ENCODE measurements at places on chromosomes 3 and 15.
A peak's percentile ranks its signal among the peaks of the same experiment; 100 is the strongest.

- no peak for DNase-seq
Measured at GRCh38 chr15:95712785-95713184, 617.7 kb upstream of the NR2F2 start.

GRCh38 chr3:56157693-56158362 lies 310.4 kb downstream of the ERC2 start:
- no peak for DNase-seq

- no peak for DNase-seq
Measured at GRCh38 chr3:156400062-156400461, 154.9 kb downstream of the SSR3 start.

GRCh38 chr15:74451322-74451721 lies 9.6 kb downstream of the UBL7 start:
- no peak for DNase-seq

DNA sequence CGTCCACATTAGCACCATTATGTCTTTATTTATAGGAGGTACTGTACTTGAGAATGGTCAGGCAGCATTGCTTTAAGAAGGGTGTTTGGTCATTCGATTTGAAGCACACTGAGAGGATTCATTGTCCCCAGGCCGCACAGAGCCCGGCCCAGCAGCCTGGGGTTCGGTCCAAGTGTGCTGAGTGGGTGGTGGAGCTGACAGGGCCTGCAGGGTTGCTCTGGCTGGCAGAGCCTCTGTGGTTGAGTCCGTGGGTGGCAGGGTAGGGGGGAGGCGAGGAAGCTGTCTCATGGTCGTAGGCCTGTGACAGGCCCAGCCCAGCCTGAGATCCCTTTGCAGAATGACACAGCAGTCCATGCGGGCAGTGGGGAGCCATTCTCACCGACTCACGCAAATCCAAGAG lies 227.7 kb upstream of the TOPAZ1 start:
- no peak for DNase-seq

DNA sequence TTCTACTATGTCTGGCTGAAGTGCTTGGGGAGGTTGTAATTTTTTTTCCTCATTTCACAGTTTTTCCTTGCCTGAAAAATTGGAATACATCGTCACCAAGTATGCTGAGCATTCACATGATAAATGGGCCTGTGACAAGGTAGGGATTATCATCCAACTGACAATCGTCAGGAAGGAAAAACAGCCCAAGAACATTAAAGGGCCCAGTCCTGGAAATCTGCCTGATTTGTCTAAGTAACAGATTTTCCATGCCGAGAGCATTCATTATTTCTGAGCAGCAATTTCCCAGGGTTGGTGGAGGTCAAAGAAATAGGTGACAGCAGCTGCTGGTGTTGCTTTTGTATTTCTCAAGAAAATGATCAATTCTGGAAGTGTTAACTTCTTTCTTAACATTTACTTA lies 226.0 kb upstream of the CHRM5 start:
- no peak for DNase-seq

DNA sequence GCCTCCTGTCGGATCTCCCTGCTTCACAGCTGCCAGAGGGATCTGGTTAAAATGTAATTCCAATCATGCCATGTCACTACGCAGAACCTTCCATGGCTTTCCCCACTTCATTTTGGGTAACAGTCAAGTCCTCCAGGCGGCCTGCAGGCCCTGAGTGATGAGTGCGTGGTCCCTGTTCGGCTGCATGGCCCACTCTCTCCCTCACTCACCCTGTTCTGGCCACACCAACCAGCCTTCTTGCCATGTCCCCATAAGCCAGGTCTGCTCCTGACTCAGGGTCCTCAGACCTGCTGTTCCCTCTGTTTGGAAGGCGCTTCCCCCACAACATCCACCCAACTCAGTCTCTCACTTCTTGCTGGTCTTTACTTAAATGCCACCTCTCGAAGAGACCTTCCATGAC lies 41.6 kb upstream of the LINGO1 start:
- no peak for DNase-seq

- DNase-seq, result no peak
Measured at GRCh38 chr15:45138814-45139765, 9.3 kb downstream of the DUOX1 start.

GRCh38 chr15:75107908-75108838 lies 84.8 kb downstream of the PPCDC start:
- no peak for DNase-seq

- no peak for DNase-seq
Measured at GRCh38 chr15:47786371-47786770, 69.1 kb downstream of the SEMA6D start.

DNA sequence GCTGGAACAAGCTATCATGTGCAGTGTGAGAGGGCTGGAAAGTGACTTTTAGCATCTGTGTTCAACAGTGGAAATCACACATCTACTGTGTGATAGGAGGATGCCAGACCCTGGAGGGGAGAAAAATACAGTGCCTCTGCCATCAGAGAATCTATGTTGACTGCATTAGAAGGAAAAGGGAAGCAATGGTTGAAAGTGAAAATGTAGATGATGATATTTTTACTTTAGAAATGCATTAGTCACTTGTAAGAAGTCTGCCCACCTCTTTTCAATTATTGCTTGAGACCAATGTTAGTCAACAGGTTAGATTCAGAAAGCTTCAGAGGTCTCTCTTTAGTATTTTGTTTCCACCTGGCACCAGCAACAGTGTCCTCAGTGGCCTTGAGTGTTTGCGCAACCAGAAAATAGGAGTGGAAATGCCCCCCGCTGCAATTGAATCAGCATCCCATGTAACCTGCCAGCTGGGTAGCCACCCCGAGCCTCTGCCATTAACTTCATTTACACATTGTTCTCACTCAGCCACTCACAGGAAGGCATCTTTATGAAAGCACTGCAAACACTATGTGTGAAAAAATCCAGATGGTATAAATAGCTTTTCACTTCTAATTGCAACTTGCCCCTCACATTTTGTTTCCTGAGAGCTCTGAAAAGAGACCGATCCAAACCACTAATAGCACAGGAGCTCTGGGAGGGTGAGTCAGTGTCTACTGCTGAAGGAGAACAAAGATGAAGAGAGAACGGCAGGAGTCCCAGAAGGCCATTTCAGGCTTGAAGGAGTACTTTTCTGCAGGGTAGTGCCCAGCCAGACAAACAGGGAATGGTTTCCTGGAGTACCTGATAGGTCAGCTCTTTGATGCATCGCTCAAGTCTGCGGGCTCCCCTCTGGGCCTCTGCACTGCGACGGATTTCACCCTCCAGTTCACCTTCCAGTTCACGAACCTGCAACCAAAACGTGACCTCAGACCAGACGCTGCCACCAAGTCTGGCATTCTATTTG lies 92.1 kb downstream of the HHLA2 start:
- DNase-seq, result no peak

DNA sequence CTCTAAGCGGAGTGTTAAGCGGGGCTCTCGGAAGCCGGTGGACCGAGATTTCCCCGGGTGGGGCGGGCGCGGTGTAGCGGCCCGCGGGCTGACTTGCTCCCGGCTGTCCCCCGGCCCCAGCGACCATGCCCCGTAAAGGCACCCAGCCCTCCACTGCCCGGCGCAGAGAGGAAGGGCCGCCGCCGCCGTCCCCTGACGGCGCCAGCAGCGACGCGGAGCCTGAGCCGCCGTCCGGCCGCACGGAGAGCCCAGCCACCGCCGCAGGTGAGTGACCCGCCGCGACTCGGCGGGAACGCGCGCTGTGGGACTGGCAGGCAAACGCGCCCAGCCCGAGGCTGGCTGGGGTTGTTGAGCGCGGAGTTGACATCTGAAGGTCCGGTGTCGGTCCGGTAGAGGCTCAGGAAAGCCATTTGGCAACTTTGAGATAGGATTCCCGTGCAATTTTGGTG lies 1.3 kb downstream of the SMC4 start:
- no peak for DNase-seq

GRCh38 chr3:188853856-188854771 lies 317.7 kb upstream of the TPRG1 start:
- no peak for DNase-seq

DNA sequence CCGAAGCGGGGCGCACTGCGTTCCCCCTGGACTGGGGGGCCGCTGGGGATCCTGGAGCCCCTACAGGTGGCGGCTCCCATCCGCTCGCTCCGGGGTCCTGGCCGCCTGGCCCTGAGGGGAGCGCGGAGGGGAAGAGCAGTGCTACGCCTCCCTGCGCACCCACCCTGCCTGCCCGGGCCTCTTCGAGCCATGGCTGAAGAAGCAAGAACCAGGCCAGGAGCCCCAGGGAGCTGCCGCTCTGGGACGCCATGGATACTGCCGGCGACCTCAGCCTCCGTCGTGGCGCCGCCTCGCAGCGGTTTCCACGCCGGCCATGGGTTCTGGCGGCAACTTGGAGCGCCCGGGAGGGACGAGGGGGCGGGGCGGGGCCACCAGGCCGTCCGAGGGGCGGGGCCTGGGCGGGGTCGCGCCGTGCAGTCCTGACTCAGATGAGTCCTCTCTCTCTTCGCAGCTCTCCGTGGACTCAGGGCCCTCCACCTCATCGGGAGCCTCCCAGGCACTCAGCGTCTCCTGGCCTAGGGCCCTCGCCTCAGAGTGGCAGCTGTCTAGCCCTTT lies 50.9 kb downstream of the MYL3 start:
- peak; percentile 67 for DNase-seq

DNA sequence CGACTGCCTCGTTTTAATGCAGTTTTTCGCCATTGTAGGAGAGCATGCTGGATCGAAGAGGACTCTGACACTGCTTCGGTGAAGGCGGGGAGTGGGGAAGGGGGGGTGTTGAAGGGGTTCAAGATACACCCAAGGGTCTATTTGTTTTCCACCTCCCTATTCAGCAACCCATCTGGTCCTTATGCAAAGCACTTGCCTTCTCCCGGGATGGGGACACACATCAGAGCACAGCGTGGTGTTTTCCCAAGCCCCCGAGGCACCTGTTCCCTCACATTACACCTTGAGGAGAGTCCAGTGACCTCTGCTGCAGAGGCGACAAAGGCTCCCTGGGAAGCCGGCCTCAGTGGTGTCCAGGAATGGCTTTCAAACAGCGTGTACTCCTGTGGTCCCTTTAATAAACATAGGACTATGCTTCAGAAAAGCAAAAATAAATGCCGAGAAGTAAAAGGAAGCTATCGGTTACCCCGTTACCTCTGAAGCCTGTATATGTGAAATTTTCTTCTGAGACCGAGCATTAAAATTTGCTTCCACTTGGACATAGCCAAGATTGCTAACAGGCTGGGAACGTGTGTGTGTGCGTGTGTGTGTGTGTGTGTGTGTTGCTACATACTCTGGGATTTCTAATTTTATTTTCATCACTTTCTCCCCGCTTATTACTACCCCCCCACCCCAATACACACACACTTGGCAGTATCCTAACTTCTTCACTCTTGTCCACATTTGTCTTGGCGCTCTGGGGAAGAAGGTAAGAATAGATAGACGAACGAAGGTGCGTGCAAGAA lies 53.2 kb downstream of the CCDC54 start:
- DNase-seq, result no peak

GRCh38 chr15:45548753-45549520 lies 26.4 kb upstream of the SLC30A4 start:
- no peak for DNase-seq

- no peak for DNase-seq
Measured at GRCh38 chr3:129211345-129211744, 27.6 kb upstream of the CNBP start.

- no peak for DNase-seq
Measured at GRCh38 chr3:9028134-9028533, 64.9 kb upstream of the RAD18 start.

- DNase-seq, result no peak
Measured at GRCh38 chr3:116034794-116035193, 410.5 kb downstream of the LSAMP start.

- DNase-seq, result no peak
Measured at GRCh38 chr3:144129536-144130214, 158.1 kb downstream of the DIPK2A start.

DNA sequence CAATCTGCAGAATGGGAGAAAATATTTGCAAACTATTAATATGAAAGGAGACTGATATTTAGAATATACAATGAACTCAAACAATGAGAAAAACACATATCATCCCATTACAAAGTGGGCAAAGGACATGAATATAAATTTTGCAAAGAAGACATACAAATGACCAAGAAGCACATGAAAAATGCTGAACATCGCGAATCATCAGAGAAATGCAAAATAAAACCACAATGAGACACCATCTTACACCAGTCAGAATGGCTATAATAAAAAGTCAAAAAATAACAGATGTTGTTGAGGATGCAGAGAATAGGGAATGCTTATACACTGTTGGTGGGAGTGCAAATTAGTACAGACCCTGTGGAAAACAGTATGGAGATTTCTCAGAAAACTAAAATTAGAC lies 83.6 kb downstream of the RAP2B start:
- DNase-seq, result no peak

DNA sequence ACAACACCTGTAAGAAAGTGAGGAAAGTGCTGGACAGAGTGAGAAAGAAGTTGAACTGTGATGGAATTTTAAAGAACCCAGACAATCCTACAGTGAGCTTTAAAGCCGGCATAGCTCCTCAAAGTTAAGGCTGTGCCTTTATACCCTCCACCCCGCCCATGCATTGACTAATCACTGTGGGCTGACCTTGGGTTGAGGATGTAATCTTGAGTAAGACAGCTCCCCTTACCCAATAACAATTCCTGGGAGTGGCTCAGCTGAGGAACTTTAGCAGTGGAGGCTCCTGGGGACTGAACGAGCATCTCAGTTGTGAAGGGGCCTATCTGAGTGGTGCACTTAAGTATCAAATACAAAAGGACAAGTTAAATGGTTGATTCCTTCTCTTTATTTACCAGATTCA lies 35.7 kb upstream of the ZNF770 start:
- no peak for DNase-seq

GRCh38 chr3:197908957-197909701 lies 40.9 kb upstream of the RPL35A start:
- DNase-seq, result no peak

DNA sequence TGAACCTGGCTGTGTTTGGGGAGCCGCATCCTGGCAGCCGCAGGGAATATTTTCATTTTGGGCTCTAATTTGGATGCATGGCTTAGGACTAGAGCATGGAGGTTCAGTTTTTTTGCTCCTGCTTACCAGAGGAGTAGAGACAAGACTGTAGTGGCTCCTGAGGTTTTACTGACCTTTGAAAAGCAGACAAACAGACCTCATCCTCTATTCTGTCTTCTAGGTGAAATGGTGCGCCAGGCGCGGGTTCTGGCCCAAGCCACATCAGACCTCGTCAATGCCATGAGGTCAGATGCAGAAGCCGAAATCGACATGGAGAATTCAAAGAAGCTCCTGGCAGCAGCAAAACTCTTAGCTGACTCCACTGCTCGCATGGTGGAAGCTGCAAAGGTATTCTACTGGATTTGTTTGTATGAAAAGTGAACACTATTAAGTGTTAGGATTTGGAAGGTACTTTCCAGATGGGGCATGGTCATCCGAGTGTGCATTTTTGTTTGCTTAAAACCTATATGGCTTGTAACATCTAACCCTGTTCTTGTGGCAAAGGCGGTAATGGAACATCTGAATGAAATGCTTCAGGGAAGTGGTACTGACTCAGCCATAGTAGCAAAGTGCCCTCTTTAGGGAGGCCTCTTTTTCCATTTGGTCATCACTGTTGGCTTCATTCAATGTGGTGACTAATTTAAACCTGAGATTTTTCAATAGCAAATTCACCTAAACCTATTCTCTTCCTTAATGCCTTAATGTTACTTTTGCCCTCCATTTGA lies 330.7 kb upstream of the TPM1 start:
- DNase-seq, result no peak

Data from activated CD4-positive, alpha-beta T cell treated with anti-CD3 and anti-CD28 coated beads for 24 hours (primary cell).